Testis (tissue), 5 donors: ENCODE measurements at places on chromosomes 3 and 15.

DNA sequence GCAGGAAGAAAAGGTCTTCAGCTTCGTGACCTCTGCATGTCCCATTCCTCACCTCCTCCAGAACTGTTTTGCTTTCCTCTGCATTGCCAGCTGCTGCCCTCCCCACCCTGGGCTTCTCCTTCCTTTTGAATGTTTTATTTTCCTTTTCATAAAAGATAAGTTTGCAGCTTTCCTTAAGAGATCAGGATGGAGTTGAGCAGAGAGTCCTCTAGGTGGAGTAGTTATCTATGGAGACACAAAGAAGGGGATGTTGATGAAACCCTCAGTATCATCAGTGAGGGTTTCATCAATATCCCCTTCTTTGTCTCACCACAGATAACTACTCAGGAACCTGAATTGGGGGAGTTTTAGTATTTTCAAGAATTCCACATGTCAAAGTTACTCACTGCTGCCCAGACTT lies 19.0 kb upstream of the SLC25A36 start:
- DNase-seq, result no peak
- H3K4me3 ChIP-seq, result no peak overlapping the region
- no peaks in the 10 kb centered on the region for H3K36me3 ChIP-seq
- no peak overlapping the region for H3K27ac ChIP-seq

DNA sequence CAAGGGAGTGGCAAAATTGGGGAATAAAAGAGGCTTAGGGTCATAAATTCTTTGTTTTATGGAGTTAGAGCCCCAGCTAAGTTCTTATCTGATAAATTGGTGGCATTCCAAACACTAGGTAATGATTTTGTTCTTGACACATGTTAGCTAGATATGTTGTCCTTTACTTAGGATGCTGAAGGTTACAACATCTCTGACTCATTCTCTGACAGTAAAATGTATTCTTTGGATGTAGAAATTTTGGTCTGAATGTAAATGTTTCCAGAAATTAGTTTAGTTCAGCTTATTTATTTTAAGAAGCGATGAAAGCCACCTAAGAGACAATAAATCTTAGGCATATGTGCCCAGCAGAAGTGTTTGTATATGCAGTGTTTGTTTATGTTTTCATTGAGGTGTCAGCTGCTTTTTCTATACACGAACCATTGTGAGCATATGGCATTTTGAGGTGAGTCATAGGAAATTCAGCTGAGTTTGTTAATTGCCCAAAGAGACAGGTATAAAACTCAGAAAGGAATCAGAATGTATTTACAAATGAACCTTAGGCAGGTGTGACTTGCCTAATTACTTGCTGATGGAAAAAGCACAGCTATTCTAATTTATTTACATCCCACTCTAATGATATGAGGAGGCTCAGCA lies 247.7 kb downstream of the AGBL1 start:
- no peak overlapping the region for H3K4me3 ChIP-seq
- no peaks in the 10 kb centered on the region for H3K27me3 ChIP-seq
- H3K36me3 ChIP-seq, result no peaks in the 10 kb centered on the region

DNA sequence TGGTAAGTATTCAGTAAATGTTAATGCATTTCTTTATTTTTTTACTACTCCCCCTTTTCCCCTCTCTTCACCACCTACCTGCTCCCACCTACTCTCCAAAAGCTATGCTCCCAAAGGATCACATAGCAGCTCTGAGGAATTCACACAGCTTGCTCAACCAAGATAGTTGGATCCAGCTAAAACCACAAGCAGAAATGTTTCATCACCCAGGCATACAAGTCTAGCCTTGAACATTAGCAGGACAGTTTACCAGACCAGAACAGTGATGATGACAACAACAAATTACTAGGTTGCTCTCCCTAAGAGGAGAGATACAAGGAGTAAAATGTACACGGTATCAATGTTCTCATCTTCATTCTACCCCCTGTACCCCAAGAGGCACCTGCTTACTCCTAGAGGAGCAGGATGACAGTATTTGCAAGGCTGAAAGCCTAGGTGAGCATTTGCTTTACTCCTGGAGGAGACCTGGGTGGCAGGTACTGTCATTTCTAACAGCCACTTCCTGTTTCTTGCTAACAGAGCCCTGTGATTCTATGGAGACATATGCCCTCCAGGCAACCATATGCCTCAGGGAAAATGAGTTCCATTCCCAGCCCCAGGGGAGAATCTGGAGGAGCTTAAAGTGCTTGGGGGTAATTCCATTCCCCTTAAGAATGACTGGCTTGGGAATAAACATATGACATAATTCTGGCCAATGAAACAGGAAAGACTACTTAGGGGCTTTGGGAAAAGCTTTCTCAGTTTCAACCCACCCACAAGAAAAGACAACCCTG lies 237.5 kb downstream of the NTRK3 start:
- no peak for DNase-seq
- H3K4me1 ChIP-seq, result no peaks in the 10 kb centered on the region
- no peaks in the 10 kb centered on the region for H3K27me3 ChIP-seq
- no peak overlapping the region for H3K27ac ChIP-seq

GRCh38 chr3:112230033-112230432 lies 64.0 kb downstream of the SLC9C1 start:
- DNase-seq, result no peak
- H3K27me3 ChIP-seq, result no peaks in the 10 kb centered on the region
- H3K36me3 ChIP-seq, result no peaks in the 10 kb centered on the region
- no peak overlapping the region for H3K27ac ChIP-seq

DNA sequence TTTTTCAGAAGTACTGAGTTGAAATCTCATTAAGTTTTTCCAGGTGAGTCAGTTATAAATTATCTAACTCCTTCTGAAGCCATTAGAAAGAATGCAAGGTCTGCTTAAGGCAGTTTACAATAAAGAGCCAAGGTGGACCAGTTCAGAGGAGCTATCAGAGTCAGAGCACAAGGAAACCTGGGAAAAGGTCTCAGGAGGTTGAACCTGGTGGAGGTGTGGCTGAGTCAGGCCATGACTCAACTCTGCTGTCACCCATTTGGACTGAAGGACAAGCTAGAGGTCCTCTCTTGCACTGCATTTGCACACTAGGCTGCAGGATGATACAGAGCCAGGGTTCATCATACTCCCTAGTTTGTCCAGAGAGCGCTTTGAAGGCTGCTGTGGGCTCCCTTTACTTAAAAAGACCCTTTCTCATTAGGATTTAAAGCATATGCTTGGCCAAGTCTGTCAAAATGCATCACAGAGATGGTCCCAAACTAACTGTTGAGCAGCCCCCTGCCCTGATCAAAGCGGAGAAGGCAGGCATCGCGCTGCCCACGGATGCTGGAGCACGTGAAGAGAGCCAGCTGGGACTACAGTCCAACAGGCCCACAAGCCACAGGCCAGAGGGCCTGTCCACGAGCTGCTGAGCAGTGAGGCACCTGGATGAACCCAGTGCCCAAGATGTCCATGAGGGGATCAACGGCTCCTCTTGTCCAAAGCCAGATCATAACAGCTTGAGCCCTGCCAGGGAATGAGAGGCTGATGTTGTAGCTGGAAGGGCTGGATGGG lies 26.0 kb upstream of the MRPS22 start:
- no peaks in the 10 kb centered on the region for H3K27me3 ChIP-seq
- H3K27ac ChIP-seq, result no peak overlapping the region
- no peak for DNase-seq
- H3K4me1 ChIP-seq, result no peaks in the 10 kb centered on the region
- H3K36me3 ChIP-seq, result no peaks in the 10 kb centered on the region
- H3K4me3 ChIP-seq, result no peak overlapping the region
